ENCODE measurements at places on chromosomes 11 and 22. TPM values are rescaled to one million over a fixed set of nuclear protein-coding genes. Genes with fewer than 3 reads are reported as not detected.

The CD6 gene
- 327 TPM for total RNA-seq

The RIMBP3B gene
- 0.22 TPM for total RNA-seq

The SCGB2A2 gene
- total RNA-seq, result not detected

The KDM4D gene
- 0.44 TPM for total RNA-seq

The OR2AT4 gene
- not detected for total RNA-seq

The RASL10A gene
- total RNA-seq, result 0.76 TPM

The KCNJ1 gene
- total RNA-seq, result not detected

The SULT4A1 gene
- not detected for total RNA-seq
